ENCODE measurements at places on chromosomes 2 and 18.

GRCh38 chr18:51936115-51936514 is 403.9 kb upstream of the DCC start:
- no peak for DNase-seq

DNA sequence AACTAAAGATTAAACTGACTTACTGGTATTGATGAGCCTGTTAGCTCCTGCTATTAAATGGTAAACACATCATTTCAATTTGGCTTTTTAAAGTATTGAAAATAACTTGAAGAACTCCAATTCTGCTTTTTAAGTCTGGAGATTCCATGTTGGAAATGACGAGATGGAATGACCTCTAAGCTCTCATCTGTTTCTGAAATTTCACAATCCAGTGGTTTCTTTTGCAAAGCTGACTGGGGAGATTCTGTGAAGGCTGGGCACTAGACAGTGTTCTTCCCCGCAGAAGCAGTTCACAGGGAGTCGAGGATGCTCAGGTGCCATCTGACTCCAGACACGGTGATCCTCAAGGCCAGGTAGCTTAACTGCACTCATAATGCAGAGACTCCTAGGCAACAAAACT is 44.7 kb downstream of the DHRS9 start:
- no peak for DNase-seq

DNA sequence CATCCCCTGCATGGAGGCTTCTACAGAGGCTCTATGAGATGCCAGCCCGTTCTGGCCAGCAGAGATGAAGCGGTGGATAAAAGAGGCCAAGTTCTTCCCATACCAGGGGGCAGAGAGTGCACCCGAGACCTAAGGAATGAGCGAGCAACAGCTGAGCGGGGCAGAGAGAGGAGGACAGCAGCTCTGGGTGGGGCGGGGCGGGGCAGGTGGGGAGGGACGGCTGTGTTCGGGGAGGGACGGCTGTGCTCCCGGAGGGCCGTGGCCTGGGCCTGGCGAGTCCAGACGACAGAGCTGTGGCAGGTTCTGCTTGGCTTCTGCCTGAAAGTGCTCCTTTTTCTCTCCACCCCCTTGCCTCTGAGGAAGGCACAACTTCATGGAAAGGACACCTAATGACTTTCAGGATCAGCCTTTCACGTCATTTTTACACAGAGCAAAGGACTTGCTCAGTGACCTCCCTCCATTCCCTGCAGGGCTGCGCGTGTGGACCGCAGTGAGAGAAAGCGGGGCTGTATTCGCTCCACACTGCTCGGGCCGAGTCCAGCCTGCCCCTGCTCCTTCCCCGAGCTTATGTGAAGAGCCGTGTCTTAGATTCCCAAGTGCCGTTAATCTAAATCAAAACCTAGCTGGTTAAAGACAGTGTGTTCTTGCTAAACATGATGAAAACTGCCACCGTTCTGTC is 232.9 kb downstream of the HDAC4 start:
- DNase-seq: no peak

DNA sequence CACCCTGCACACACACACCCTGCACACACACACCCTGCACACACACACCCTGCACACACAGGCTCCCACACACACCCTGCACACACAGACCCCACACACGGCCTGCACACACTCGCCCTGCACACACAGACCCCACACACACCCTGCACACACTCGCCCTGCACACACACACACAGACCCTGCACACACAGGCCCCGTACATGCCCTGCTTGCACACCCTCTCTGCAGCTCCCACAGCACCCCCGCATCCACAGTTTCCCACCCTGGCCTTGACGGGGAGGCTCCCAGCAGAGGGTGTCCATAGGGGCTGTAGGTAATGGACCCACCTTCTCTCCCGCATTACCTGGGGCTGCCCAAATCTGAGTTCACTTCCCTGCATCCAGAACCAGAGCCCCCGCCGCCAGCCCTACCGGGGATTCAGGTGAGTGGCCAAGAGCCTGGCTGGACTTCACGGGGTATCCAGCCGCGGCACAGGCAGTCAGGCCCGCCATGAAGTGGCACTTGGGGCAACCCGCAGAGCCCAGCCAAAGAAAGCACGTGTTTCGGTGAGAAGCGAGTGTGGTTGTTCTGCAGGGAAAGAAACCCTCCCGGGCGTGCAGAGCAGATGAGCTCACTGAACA is 88.6 kb upstream of the GPC1 start:
- DNase-seq: no peak

DNA sequence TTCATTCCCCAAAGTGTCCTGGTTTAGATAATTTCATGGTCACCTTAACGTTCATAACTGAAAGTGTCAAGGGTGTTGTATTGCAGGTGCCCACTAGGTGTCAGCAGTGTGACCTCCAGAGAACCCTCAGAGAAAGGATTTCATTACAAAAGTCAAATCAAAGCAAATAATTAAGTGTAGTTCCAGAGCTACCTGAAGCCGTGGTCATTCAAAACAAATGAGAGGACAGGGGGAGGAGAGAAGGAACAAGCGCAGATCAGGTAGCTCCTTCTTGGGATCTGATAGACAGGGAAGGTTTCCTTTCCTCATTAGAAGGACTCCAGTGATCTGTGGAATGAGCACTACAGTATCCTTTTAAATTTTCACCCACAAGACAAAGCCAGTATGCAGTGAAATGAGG is at the start of gene SLC9A4:
Gene SLC9A4 (plus strand): TSS at position 207 of the 400 bp plus-strand sequence. CDS start 534 bp downstream, outside the sequence.
- DNase-seq: peak; percentile 25

DNA sequence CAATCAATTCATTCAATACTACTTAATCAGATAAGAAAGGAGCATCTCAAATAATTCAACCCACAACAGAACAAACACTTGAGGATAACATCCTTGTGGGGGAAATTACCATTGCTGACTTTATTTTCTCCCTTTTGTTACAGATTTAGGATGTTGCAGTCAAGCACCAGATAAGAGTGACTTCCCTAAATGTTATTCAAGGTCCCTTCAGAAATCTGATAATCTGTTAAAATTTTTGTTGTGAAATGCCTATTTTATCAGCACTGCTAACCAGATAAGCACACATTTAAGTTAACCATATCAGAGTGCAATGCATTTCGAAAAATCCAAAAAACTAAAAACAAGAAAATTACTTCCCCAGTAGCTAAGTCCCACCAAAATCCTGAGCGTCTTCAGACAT is 33.5 kb downstream of the SUMO1 start:
- no peak for DNase-seq

DNA sequence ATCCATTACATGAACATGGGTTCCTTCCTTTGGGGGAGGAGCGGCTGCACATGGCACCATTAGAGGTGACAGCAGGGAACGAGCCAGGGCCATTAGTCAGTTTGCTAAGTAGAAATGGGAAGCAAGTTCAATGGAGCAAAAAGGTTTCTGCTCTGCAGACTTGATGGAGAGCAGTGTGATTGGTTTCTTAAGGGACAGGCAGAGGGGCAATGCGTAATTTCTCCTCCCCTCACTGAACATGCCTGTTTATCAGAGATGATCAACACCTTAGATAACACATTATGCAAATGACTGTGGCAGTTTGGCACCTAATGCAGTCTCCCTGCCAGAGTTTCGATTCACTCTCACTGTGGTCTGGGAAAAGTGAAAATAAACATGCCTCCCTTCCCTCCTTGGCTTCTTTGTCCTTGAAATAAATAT is 414.5 kb downstream of the STK39 start:
- no peak for DNase-seq

DNA sequence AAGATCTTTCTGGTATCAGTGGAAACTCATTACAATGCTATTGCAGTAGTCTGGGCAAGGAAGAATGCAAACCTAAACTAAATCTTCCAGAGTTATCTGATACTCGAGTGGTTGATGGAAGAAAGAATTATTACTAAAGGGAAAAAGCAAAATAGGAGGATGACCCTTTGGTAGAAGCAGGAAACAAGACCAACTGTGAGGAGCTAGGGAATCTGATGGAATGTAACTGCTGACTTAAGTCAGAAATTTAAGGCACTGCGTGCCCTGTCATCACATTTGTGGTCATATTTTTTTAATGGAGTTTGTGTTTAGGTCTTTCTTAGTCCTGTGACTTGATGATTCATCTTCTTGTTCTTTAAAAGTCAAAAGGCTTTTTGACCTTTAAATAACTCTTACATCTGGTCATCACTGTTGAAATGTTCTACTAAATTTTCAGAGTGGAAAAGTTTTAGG is 36.5 kb upstream of the ARMC9 start:
- DNase-seq: no peak

DNA sequence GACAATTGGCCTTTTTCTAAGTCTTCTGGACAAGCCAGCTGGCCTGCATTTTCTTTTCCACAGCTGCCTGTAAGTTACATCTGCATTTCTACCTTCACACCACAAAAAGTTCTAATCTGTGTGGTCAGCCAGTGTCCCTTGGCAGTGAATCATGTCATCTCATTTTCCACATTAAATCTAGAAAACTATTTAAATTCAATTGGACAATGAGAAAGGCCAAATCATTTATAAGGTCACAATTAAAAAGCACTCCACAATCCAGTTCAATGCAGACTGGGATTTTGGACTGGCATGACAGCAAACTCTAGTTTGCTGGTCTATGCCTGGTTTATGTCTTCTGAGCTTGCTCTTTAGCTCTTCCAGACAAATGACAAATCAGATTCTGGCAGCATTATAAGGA is 494.2 kb upstream of the SPHKAP start:
- no peak for DNase-seq

DNA sequence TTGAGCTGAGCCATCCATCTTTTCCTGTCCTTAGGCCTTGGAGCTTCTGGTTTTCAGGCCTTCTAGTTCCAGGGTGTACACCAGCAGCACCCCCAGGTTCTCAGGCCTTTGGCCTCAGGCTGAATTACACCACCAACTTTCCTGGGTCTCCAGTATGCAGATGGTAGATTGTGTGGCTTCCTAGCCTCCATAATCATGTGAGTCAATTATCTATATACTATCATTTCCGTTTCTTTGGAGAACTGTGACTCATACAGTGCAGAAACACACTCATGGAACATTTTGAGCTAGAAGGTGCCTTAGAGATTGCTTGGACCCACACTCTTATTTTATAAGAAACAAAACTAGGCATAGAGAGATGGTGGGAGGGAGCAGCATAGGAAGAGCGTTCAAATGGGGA is 167.4 kb downstream of the NCK2 start:
- no peak for DNase-seq

DNA sequence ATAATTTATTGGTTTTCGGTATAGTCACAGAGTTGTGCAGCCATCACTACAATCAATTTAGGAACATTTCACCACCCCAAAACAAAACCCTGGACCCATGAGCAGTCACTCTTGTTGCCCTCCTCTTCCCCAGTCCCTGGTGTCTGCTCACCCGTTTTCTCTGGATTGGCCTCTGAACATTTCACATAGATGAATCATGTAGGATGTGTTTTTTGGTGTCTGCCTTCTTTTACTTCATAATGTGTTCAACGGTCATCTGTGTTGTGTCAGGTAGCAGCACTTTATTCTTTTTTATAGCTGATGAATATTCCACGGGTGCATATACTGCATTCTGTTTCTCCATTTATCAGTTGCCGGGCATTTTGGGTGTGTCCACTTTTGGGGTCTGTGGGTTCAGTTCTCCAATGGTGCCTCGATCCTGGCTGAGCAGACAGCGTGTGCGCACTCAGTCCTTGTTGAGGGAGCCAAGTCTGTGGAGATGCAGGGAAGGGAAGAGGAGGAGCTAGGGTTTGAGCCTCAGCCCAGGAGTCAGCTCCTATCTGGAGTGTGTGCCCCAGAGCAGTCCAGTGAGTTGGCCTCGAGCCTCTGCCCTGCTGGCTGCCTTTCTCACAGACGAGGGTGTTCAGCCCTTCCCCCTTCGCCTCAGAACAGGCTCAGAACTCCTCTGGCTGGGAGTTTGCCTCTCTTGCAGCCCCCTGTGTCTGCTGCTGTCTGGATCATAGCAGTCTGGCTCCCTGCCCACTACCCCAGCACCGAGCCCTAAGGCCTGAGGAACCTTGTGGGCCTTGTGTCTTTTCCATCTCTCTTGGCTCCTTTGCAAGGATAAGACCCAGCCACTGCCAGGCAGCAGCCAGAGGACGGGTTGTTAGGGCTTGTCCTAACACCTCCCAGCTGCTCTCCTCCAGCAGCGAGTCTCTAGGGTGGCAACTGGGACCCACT is 18.0 kb downstream of the C2orf74 start:
- no peak for DNase-seq

DNA sequence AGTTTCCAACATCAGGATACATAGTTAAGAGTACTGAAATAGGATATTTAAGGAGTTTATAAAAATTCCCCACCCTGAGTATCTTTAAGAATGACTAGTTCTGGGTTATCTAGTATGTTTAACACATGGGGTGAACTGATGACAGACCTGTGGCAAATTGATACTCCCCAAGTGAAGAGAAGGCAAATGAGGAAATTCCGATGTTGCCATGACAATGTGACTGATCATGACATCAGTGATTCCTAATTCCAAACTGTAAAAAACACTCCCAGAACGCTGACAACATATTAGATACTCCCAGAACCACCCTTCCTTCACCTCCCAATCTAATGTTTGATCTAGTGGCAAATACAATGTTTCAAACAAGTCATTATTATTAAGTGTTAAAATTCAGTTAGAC is 77.6 kb downstream of the RBMS1 start:
- no peak for DNase-seq

GRCh38 chr2:149611100-149611820 is 23.7 kb upstream of the MMADHC start:
- DNase-seq: no peak

- DNase-seq: no peak
These were observed 183.7 kb downstream of the KLHL29 start for GRCh38 chr2:23568626-23569190.

DNA sequence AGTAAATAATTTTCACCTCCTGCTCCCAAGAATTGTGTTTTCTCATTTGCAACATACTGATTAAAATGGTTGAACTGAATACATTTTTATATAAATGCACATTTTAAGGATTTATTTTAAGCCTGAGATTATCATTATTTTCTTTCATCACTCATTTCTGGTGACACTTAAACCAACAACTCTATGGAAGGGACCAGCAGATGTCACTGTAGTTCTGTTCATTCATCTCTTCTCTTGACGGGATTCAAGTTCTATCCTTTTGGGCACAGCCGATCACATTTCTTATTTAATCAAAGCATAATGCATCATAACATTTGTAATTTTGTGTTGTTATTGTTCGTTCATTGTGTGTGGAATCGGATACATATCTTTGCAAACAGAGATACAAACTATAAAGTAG is 417.9 kb downstream of the HRH4 start:
- no peak for DNase-seq

GRCh38 chr2:140086964-140087363 is 1306.8 kb upstream of the NXPH2 start:
- no peak for DNase-seq

DNA sequence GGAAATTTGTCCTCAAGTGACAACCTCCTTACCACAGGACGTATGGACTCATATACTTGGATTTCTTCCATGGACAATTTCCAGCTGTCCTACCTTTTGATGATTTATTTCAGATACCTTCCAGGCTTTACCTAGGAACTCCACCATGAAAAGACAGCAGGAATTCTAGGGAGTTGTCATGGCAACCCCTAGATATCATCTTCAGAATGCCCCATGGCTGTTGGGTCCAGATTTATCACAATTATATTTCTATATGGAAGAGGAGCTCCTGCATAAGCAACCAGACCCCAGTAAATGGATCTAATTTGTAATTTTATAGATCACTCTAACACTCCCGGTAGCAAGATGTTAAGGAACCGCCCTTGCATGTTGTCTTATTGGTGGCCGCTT is 102.3 kb upstream of the ZNF521 start:
- no peak for DNase-seq

GRCh38 chr2:109434351-109434750 is 179.4 kb downstream of the SEPTIN10 start:
- DNase-seq: no peak
